ENCODE measurements at places on chromosomes 5 and 9. TPM values are rescaled to one million over a fixed set of nuclear protein-coding genes. Genes with fewer than 3 reads are reported as not detected.

DNA sequence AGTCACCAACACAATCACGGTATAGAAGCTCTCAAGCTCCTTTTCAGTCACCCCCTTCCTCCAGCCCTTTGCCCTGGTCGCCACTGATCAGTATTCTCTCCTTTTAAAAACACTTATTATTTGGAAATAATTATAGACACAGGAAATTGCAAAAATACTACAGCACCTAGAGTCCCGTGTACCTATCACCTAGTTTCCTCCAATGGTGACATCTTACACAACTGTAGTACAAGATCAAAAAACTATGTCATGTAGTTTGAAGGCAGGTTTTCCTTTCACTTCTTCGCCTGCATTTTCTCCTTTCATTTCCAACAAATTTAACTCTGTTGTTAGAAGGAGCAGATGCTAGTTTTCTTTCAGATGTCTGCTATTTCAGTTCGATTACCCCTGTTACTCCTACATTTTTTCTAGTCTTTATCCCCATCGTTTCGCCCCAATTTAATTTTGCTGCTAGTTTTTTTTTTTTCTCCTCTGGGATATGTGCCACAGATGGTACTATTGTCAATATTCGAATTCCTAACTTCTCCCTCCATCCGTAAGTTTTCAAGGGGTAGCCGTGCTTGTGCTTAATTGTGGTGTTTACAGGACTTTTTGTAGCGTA lies 612 bp upstream of the ATG10 start:
- no peak for DNase-seq

GRCh38 chr5:86232246-86232645 lies 385.5 kb upstream of the COX7C start:
- no peak for DNase-seq

DNA sequence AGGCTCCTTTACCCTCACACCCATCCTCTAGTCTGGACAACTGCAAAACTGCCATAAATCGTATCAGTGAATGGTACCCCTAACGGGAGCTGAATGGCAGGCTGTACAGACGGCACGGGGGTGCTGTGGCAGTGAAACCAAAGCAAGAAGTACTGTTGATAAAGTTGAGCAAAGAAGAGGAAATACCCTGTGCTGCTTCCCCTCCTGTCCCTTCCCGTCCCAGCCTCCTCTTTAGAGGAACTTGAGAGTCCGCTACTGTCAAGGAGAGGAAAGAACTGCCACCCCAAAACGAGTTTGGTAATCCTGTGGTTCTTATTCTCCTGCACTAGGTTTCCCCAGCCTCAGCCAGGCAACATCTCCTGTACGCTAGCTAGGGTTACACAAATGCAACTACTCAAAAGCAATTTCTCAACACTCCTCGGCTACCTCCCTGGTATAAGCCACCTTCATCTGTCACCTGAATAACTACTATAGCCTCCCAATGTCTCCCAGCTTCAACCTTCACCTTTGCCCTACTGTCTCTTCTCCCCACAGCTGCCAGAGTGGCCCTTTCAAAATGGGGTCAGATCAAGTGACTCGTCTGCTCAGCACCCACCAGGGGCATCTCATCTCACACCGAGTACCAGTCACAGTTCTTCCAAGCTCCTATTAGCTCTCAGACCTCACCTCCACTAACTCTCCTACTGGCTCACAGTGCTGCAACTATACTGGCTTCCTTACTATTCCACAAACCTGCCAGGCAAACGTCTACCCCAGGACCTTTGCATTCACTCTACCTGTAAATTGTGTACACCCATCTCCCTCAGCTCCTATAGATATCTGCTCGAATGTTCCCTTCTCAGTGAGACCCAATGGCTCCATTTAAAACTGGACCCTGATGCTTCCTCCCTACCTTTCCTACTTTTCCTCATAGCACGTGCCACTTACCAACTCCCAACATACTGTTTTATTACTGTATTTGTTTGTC lies 4.1 kb downstream of the GLRX start:
- no peak for DNase-seq

- DNase-seq, result no peak
Observed at GRCh38 chr5:107223066-107223465, 447.7 kb downstream of the EFNA5 start.

GRCh38 chr5:174317256-174317894 lies 271.9 kb downstream of the NSG2 start:
- no peak for DNase-seq

GABRA1 gene
- total RNA-seq, result not detected

DNA sequence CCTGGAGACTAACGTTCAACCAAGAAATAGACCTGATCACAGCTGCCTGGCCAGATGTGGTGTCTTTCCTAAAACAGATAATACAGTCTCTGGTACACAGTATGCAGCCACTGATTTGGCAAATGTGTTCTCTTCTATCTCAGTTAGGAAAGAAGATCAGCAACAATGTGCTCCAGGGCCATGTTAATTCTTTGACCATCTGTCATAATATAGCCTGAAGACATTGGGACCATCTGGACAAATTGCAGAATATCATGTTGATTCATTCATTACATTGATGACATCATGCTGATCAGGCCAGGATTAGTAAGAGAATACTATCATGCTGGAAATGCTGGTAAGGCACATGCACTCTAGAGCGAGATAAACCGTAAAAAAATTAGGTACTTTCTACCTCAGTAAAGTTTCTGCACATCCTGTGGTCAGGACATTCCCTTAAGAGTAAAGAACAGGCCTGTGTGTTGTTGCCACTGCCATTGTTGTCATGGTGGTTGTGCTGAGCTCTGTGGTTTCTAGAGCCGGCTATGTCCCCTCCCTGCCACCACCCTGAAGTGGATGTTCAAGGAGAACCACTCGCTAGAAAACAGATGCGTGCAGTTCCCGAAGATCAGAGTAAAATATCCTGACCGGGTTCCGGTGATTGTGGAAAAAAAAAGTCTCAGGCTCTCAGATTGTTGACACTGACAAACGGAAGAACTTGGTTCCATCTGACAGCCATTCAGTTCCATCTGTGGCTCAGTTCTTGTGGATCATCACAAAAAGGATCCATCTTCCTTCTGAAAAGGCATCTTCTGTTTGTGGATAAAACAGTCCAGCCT lies 6.4 kb upstream of the JMY start:
- no peak for DNase-seq

PTGS1 gene
- 11.7 TPM for total RNA-seq

DNA sequence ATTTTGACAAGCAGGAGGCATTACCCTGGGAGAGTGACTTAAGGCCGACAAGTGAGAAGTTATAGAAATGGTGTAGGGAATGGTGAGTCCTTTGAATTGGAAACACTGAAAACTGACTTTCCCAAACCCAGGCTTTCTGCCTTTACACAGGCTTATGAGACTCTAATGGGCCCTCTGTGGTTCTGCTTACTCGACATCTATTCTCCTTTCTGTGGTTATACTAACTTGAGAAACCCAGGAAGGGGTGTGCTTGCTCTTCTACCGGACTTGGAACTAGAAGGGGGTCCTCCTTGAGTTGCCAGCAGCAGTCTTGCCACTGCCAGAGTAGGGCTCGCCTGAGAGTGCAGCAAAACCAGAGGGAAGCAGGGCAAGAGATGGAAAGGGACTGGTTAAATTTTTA lies 63.3 kb downstream of the FYB1 start:
- DNase-seq, result no peak

DNA sequence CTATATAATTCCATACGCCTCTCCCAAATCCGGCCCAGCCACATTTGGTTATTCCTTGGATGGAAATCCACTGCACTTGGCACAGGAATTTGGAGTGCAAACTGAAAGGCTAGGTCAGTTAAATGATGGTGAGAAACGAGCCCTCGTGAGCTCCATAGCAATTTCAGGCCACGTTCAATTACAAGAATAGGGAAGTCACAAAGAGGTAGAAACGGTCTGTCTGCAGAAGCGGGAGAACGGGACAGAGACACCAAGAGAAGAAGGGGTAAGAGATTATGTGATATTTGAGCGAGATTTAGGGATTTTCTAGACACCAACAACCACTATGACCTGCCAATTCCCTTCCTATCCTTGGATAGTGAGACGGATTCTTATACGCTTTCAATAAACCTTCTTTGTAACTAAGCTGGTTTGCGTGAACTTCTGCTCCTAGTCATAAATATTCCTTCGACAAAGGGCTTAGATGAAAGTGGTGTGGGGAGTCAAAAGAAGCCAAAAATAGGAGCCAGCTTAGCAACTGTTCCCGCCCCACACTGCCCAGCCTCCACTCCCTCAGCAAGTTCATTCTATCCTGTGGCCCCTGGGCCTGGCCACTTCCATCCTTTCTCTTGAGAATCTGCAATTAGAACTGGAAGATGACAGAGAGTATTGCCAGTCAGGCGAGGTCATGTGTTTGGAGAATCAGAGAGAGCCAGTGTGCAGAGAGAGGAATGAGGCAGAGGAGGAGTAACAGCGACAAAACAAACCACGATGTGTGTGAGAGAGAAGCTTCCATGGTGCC lies 118.4 kb downstream of the ZNF608 start:
- DNase-seq, result no peak

GRCh38 chr5:128252756-128253155 lies 169.2 kb downstream of the SLC12A2 start:
- DNase-seq, result no peak

GRCh38 chr9:4887556-4887955 lies 94.8 kb downstream of the RCL1 start:
- peak; percentile 68 for DNase-seq

GRCh38 chr9:124307379-124308030 lies 49.8 kb downstream of the NEK6 start:
- DNase-seq, result no peak

CDC25C gene
- not detected for total RNA-seq

SPINK4 gene
- not detected for total RNA-seq

All from right cardiac atrium (tissue), 5 donors.